T-helper 17 cell (primary cell): ENCODE measurements at places on chromosomes 2 and 18. TPM values are rescaled to one million over a fixed set of nuclear protein-coding genes. Genes with fewer than 3 reads are reported as not detected.
A peak's percentile ranks its signal among the peaks of the same experiment; 100 is the strongest.

DNA sequence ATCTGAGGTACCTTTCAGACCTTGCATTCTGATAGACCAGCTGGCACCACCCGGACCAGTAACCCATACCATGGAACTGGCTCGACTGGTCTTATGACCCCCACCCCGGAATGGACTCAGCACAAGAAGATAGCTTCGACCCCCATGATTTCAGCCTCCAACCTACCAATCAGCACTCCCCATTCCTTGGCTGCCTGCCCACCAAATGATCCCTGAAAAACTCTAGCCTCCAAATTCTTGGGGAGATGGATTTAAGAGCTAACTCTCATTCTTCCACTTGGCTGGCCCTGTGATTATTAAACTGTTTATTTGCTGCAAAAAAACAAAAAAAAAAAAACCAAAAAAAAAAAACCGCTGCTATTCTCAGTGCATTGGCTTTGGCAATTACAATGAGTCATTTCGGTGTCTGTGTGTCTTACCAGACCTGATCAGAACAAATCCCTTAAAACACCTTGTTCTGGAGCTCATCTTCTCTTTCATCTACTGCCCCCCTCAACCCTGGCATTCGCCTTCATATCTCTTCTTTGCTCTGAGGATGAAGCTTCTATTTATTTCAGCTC lies 60.1 kb upstream of the KIF5C start:
- no peak for DNase-seq

DNA sequence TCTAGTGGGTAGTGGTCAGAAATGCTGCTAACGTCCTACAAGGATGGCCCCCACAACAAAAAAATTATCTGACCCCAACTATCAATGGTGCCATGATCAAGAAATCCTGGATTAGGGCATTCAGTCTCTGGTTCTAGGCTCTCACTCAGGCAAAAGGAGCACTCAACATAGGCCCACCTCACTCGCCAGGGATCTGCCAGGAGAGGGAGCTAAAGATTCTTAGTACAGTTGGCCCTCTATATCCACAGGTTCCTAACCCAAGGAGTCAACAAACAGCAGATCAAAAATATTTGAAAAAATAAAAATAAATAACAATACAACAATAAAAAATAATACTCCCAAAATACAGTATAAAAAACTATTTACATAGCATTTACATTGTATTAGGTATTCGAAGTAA lies 10.0 kb downstream of the SLC4A5 start:
- no peak for DNase-seq

DNA sequence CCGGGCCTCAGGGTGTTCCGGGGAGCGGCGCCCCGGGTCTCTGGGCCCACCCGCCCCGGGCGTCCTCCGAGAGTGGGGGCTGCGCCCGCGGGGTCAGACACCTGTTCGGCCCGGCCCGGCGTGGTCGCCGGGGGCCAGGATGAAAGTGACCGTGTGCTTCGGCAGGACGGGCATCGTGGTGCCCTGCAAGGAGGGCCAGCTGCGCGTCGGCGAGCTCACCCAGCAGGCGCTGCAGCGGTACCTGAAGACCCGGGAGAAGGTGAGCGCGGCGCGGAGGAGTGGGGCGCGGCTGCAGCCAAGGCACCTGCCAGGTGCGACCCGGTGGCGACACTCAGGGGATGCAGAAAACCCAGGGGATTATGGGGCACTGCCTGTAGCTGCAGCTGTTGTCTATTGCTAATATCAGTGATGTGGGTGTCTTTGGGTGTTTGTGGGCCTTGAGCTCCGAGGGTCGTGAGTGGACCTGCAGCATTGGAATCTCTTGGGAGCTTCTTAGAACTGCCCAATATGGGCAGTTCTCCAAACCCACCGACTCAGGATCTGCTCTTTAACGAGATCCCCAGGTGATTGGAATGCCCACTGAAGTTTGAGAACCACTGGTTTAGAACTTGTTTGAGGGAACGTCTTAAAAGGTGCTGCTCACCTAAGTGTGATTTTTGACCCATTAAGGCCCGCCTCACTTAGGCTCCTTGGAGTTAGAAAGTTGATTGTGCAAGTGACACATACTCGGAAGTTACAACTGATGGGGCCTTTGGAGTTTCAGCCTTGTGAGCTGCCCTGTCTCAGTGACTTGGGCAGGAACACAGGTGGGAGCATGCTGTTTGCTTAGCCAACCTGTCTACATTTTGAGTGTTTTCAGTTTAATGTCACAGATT lies 823 bp downstream of the PARD3B start:
- no peak for DNase-seq

CLASP1 gene
- total RNA-seq, result 63.4 TPM

GRCh38 chr2:193584522-193584938 lies 1389.8 kb upstream of the TMEFF2 start:
- no peak for DNase-seq

- DNase-seq, result no peak
These were observed 129.6 kb downstream of the GALNT14 start for GRCh38 chr2:31008561-31009114.

GRCh38 chr2:26576565-26577441 lies 64.4 kb downstream of the CIB4 start:
- no peak for DNase-seq

GPBAR1 gene
- 1.5 TPM for total RNA-seq

- DNase-seq, result peak; percentile 31
These were observed 32.3 kb downstream of the DNMT3A start for GRCh38 chr2:25309402-25309801.

DPYSL5 gene
- total RNA-seq, result not detected

DNA sequence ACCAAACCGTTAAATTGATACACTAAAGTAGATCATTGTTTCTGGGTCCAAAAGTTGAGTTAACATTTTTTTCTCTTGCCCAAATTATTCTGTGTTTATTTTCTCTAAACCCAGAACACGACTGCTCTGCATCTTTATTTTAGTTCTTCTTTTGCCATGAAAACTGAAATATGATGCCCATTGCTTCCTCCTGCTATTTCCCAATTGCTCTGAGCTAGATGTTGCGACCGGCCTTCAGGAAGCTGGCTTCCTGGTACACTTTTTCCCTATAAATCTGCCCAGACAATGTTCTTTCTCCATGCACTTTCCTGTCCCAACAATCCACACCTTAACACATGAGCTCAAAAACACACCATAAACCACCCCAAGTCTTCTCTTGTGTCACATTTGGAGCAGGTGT lies 501.4 kb downstream of the FBXO15 start:
- DNase-seq, result no peak

DNA sequence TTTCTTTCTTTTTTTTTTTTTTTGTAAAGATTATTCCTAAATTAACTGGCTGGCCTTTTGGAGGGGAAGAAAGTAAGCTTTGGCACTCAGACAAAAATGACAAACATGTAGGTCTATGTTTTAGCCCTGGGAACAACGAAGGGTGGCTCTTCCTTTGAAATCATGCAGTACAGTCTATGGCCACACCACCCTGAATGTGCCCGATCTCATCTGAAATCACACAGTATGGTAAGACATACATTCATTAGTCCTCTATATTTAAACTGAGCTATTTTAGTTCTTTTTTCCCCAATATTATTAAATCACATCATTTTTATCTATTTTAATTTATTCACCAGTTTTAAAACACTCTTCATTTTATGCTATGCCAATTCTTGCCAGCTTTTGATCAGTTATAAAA lies 48.2 kb downstream of the PLA2R1 start:
- no peak for DNase-seq

- no peak for DNase-seq
These were observed 212.1 kb upstream of the NETO1 start for GRCh38 chr18:73079920-73080319.

C2orf78 gene
- not detected for total RNA-seq

DNA sequence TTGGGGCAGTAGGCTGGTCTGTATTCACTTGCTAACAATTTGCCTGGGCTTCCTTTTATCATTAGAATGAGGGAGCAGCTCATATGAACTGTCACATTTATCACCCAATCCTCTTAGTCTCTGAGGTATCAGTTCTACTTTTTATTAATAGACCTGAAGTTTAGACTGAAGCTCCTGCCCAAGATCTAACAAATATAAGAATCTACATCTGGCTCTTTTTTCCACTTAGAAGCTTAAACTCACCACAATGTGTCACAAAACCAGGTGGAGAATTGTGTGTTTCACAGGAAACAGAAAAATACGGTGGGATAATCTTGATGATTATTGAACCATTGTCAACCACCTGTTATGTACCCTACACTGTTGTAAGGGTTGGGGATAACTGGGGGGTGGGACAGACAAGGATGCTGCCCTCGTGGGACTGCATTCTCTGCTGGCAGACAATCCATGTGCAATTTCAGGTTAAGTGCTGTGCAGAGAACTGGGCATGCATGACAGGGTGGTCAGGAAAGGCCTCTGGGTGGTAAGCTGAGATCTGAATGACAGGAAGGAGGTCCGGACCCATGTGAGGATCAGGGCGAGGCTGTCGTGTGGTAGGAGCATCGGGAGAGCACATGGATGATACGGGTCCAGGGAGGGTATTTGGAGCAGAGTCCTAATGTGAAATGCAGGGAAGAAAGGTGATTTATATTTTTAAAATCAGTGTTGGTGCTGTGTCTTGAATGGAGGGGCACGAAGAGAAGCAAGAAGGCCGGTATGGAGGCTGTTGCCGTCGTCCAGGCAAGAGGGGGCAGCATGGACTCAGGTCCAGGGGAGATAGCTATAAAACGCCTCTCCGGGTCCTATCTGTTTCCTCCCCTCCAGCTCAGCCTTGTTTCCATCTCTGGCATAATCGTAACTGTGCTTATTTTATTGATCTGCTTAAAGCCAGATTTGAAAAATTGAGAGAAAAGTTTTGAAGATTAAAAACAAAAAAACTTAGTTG lies 17.6 kb downstream of the MYL12B start:
- DNase-seq, result no peak

DNA sequence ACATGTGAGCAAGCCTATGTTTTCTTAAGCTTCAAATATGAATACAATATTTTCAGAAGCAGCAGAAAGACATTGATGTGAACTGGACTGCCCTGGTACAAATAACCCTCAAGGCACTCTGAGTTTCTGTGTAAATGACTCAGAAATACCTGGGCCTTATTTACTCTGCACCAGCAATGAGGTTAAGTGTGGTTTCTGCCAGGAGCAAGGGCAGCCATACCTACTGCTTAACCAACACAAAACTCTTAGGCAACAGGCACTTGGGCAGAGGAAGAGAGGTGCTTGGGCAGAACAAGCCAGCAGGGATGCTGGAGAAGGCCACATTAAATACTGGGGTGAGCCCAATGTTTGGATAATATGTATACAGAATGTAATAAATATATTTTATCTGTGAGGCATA lies 29.4 kb upstream of the ARL5A start:
- DNase-seq, result no peak

DNA sequence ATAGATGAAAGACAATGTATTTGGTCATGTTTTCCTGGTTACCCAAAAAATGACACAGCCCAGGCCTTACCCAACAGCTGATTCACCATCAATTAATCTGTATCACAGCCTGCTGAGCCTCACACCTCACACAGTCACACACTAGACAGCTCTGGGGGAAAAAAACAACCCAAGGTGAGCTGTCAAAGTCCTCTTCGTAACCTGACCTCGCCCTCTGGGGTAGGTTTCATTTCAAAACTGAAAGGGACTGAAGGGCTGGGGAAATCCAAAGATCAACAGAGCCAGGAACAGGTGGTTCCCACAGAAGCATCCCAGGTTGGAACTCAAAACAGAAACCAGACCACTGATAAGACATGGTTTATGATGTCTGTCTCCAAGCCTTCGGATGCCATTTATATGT lies 18.2 kb upstream of the PCBP1 start:
- DNase-seq, result peak; percentile 65

DNA sequence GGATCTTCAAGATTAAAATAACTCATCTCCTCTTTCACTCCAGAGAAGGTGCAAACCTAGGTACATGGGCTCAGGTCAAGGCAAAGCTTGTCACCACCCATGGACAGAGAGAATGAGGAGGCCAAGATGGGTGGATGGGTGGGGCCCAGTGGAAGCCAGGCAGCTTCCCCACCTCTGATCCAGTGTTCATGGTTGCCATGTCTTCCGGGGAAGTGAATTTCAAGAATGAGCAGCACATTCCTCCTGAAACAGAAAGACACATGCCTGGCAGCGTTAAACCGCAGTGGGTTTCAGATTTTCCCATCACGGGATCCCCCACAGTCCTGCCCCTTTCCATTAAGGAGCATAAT lies 301.7 kb downstream of the EIPR1 start:
- no peak for DNase-seq

DNA sequence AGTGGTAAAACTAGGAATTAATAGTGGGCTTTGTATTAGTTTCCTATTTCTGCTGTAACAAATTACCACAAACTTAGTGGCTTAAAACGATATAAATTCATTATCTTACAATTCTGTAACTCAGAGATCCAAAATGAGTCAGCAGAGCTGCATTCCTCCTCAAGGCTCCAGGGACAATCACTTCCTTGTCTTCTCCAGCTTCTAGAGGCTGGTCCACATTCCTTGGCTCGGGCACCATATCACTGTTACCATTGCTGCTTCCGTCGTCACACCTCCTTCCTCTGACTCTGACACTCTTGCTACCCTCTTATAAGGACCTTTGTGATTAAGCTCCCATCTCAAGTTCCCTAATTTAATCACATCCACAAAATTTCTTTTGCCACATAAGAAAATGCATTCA lies 567.8 kb upstream of the KLHL29 start:
- DNase-seq, result no peak

GRCh38 chr2:18551169-18551568 lies 9.3 kb downstream of the RDH14 start:
- no peak for DNase-seq

SPDYA gene
- total RNA-seq, result 18.7 TPM

KCNG2 gene
- total RNA-seq, result not detected

DNA sequence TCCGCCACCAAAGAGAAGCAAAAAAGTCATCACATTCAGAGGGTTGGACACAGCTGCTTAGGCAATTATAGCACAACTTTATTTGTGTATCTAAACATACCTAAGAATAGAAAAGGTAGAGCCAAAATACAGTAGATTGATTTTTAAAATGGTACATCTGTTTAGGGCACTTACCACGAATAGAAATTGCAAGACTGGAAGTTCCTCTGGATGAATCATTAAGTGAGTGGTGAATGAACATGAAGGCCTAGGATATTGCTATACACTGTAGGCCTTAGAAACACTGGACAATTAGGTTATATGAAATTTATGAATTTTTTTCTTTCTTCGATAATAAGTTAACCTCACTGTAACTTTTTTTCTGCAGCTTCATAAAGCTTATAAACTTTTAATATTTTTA lies 687.0 kb downstream of the BCL11A start:
- DNase-seq, result no peak

GRCh38 chr18:12021596-12021995 lies 40.3 kb downstream of the IMPA2 start:
- DNase-seq, result no peak

GRCh38 chr2:45177870-45178269 lies 168.6 kb upstream of the SIX2 start:
- no peak for DNase-seq

MAP3K19 gene
- total RNA-seq, result not detected

G6PC2 gene
- not detected for total RNA-seq

POU3F3 gene
- total RNA-seq, result not detected

GRCh38 chr18:60232541-60232940 lies 140.0 kb downstream of the MC4R start:
- no peak for DNase-seq

- DNase-seq, result no peak
These were observed 37.8 kb downstream of the ARHGEF4 start for GRCh38 chr2:130874512-130874911.

ABCG5 gene
- not detected for total RNA-seq
